Fibroblast of villous mesenchyme (primary cell): ENCODE measurements at places on chromosomes 13 and 19. TPM values are rescaled to one million over a fixed set of nuclear protein-coding genes. Genes with fewer than 3 reads are reported as not detected.

TDRD12 gene
- total RNA-seq, result under 0.01 and 1.3 TPM in 2 replicates

C1QTNF9B gene
- 0.64 and 0.86 TPM in 2 replicates for total RNA-seq

LILRB3 gene
- not detected in 2 replicates for total RNA-seq

MAP4K1 gene
- 0.32 TPM in 1 of 2 replicates, not detected in the other for total RNA-seq

NOTCH3 gene
- total RNA-seq, result 27.6 and 39.3 TPM in 2 replicates

TUBA3C gene
- not detected in 2 replicates for total RNA-seq

KCNN4 gene
- 0.43 TPM in 1 of 2 replicates, not detected in the other for total RNA-seq

SKA3 gene
- 12.9 and 24.2 TPM in 2 replicates for total RNA-seq

AMER2 gene
- total RNA-seq, result not detected in 2 replicates

ATP1A3 gene
- not detected in 2 replicates for total RNA-seq

LAIR2 gene
- not detected in 2 replicates for total RNA-seq

TUBB4A gene
- not detected in 2 replicates for total RNA-seq
